ENCODE measurements at places on chromosomes 3 and 15.

GRCh38 chr15:25333049-25333448, 105.8 kb downstream of the UBE3A start:
- DNase-seq, result no peak

DNA sequence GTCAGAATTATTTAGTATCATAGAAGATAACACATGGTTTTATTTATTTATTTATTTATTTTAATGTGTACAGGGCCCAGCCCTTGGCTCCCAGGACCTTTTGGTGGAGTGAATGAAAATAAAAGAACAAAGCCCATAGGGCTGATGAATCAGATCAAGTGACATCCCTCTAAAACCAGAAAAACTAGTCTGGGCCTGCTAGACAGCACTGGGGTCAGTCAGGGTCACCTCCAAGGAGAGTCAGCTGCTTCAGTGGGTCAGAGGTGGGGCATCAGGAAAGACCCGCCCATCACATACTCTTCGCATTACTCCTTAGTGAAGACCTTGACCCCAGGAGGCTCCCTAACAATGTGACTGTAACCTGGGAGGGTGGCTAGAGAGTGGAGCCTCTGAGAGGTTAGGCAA, 12.8 kb downstream of the PPCDC start:
- DNase-seq, result no peak

DNA sequence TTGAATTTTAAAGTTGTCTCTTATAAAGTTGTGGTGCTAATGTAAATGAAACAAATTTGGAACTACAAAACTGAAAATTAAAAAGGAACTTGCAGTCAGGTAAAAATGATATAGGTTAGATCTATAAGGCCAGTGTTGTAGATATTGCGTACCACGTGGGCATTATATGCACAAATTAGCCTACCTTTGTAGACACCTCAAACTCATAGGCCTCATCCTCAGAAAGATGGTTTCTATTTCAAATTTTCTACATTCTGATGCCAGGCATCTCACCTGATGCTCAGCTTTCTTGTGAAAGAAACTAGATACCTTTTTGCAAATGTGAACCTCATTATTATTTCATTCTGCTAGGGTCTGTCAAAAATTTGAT, 25.6 kb downstream of the TMEM207 start:
- no peak for DNase-seq

DNA sequence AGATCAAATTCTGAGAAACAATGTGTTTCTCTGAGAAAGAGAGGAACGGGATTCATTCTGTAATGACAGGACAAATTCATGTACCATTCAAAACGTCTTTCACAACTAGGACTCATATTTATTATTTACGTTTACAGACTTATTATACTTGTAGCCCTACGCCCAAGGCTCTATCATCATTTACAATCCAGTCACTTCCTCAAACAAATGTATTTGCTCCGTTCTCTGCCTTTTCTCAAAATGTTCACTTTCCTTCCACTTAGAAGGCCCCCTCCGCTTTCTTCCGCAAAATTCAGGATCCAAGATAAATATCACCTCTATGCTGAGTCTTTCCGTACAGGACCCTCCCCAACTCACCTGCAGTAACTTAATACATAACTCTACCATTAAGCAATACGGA, 745 bp downstream of the RSL24D1 start:
- no peak for DNase-seq

Measured in stimulated activated CD8-positive, alpha-beta memory T cell treated with anti-CD3 and anti-CD28 coated beads, Interleukin-7, amount 100 ng/mL, for 24 hours (primary cell).